ENCODE measurements at places on chromosomes 13 and 19. TPM values are rescaled to one million over a fixed set of nuclear protein-coding genes. Genes with fewer than 3 reads are reported as not detected.

The PEAK3 gene
- total RNA-seq, result 2.0 TPM

The NPHS1 gene
- total RNA-seq, result not detected

The F2RL3 gene
- 8.3 TPM for total RNA-seq

The KANK3 gene
- total RNA-seq, result 20.9 TPM

The CEACAM16 gene
- not detected for total RNA-seq

Measured in vagina (tissue), 2 donors.